ENCODE measurements at places on chromosomes 6 and 20.

- DNase-seq, result no peak
These were observed 73.9 kb downstream of the UBR2 start for GRCh38 chr6:42637681-42638080.

GRCh38 chr20:17543531-17544131 lies 12.5 kb upstream of the BFSP1 start:
- DNase-seq, result peak; percentile 87

- no peak for DNase-seq
These were observed 60.9 kb upstream of the TOP1 start for GRCh38 chr20:40967700-40968099.

DNA sequence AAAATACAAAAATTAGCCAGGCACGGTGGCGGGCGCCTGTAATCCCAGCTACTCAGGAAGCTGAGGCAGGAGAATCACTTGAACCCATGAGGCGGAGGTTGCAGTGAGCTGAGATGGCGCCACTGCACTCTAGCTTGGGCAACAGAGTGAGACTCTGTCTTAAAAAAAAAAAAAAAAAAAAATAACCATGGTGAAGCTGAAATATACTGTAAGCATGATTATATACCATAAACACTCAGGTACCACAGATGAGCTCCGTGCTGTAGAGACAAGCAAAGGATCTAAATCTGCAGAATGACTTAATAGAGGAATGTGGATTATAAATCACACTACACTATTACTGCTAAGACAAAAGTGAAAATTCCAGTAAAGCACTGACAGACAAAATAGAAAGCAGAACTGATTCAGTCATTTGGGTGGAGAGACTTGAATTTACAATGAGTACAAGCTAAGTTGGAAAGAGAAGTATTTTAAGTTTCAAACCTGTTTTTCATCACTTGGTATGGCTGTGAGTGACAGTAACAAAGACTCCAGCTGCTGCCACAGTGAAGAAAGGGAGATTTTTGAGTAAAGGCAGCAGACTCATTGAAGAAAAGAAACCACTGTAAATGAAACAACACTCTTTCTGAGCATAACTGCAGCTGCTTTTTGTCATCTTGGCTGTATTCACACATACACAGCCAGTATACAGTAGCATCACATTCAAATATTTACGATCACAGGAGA lies 322.1 kb downstream of the RNGTT start:
- DNase-seq, result no peak

GRCh38 chr6:68025764-68026163 lies 609.3 kb upstream of the ADGRB3 start:
- DNase-seq, result no peak

DNA sequence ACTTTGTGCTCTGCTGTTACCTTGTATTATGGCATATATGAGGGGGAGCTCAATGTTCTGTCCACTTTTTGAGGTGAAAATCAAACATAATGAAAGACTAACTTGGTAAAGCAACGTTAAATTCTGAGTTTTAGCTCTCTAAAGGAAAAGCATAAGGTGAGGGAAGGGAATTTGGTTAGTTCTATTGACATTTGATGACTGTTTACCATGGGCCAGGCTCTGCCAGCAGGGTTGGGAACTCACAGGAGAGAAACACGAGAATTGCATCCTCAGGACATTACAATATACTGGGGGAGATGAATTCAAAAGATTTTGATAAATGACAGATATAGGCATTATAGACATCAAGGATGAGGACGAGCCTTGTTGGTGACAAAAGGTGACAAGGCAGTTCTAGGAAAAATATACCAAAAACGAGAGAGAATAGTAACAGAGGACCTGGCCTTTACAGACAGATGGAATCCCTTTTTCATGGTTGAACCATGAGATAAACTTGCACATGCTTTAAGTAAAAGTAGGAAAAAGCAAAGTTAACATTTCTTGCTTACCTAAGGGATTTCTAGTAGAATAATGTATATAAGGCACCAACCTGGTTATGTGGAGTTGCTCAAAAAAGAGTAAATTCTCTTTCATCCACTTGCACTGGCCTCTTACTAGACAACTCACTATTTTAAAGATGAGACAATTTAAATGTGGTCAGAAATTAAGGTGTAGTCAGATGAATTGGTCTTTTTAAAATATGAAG lies 191.4 kb downstream of the NKAIN2 start:
- no peak for DNase-seq

All from fibroblast of mammary gland (primary cell).